ENCODE measurements at places on chromosomes 1 and 21.

- no peak for DNase-seq
Observed at GRCh38 chr1:82423174-82423815, 622.6 kb downstream of the ADGRL2 start.

DNA sequence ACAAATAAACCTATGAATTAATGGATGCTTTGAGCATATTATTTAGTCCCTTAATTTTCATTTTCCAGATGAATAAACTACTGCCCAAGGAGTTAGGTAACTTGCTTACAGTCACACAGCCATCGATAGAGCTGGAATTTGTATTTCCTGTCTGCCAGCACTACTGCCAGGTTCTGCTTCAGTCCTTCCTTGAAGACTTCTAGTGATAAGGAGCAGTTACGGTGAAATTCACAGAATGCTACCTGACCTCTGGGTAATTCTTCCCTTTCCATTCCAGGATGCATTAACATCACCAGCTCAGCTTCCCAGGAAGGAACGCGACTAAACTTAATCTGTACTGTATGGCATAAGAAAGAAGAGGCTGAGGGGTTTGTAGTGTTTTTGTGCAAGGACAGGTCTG, 11.2 kb downstream of the CD160 start:
- no peak for DNase-seq

GRCh38 chr21:36555199-36555800, 75.4 kb upstream of the CLDN14 start:
- DNase-seq: no peak

DNA sequence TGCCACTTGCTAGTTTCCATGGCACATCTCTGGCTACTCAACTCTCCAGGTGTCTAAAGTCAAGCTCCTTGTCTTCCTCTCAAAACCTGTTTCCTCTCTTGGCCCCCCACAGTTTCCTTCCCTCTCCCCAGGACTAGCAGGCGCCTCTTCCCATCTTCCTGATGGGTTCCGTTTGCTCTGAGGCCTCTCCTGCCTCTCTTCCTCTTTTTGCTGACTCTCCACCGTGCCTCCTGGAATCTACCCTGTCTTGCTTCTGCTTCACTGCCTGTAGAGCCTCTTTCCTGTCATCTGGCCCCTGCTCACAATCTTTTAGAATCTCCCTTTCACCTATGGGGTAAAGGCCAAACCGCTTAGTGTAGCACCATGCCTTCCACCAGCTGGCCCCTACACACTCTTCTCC, 21.8 kb upstream of the LHX4 start:
- no peak for DNase-seq

GRCh38 chr1:6985549-6986276, 200.5 kb downstream of the CAMTA1 start:
- no peak for DNase-seq

GRCh38 chr1:9128520-9129265, at the start of gene GPR157:
TSS of gene GPR157 (minus strand) at chr1:9129102. CDS start at chr1:9129027, 75 bp downstream.
- DNase-seq: peak; percentile 67

DNA sequence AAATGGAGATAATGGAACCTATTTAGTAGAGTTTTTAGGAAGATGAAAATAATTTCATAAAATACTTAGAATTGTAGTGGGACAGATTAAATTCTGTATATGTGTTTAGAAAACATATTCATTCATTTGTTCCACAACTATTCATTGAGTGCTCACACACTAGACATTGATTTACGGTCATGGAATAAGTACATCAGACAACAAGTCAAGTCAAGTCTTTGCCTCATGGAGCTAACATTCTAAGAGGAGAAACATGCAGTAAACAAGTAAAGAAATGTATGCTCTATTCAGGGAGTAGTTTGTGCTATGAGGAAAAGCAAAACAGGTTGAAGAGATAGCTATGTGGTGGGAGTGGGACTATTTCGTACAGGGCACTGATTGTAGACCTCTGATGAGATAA, 9.0 kb downstream of the BTBD19 start:
- no peak for DNase-seq

GRCh38 chr1:78591971-78592370, 28.3 kb upstream of the IFI44L start:
- no peak for DNase-seq

- no peak for DNase-seq
Observed at GRCh38 chr1:167109125-167109524, 15.2 kb downstream of the STYXL2 start.

- no peak for DNase-seq
Observed at GRCh38 chr1:156489166-156489934, 11.2 kb downstream of the MEF2D start.

DNA sequence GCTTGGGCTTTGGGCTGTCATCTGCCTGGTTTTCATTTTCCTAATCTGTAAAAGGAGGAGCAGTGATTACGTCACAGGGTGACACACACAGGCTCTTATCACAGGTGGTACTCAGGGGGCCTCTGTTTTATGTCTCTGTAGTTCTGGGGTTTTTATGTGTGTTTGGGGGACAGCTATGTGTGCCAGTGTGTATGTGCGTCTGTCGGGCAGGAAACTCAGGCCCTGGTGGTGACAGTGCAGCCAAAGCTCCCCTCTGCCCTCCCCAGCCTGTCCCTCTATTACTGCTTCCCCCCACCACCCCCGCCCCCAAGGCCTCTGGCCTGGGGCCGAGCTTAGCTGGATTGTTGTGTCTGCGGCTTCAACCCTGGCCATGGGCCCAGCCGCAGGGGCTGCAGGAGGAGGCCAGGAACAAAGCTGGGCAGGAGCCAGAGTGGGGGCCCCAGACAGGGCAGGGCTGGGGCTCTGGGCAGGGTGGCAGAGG, 13.3 kb downstream of the MFAP2 start:
- DNase-seq: no peak

- no peak for DNase-seq
Observed at GRCh38 chr21:45151445-45152160, 77.2 kb downstream of the ADARB1 start.

DNA sequence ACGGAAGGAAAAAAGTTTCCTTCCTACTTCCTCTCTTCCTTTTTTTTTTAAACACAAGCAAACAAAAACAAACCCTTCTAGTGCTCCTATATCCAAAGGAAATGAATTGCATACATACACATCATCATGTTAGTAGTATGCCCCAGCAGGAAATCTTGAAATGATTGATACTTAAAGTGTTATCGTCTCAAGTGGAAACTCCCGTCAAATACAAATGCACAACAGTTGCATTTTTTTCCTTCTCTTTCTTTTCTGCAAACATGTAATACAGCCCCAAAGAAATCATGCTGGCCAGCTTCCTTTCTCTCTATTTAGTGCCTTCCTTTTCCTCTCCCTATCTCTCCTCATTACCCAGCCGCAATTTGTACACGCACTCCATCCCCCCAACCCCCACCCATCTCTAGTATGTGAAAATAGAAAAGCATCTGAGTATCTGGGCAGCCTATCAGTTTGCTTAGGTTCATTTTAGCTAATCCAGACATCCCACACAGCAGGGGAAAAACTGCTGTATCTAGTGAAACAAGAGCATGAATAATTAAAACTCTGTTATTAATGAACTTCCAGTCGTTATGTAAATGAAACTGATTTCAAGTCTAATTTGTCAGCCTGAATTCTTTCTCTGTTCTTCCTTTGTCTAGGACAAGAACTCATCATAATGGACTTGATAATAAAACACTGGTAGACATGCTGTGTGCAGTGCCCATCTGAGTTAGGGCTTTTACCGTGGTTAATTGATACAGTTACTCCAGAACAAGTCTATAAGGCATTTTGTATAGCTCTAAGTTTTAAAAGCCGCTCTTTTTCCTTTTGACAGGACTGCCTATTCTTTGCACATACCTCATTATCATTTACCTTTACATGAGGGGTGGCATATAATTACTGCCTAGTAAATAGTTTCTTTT, 336.5 kb upstream of the ADGRL2 start:
- DNase-seq: no peak

DNA sequence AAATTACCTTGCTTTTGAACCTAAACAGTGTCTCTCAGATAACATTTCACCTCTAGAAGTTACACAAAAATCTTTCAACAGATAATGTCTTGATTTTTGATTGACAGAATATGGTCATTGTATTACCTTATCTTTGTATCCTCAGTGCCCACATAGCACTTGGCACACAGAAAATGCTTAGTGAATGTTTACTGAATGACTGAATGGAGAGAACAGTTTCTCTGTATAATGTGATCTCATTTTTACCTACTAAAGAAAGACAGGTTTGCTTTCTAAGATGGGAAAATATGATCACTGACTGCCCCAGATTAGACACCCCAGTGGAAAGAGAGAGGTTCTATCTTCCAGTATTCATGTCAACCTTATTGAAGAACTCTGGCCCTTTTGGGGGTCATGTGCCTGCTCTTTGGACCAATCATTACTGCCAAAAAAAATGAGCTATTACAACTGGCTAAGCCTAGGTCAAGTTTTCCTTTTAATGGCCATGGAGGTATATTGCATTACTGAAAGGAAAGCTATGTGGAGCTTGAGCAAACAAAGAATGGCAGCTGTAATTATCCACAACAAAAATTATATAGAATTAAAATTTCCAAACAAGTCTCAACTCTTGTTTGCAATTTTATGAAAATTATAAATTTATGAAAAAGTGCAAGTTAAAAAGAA, 117.4 kb downstream of the MAGI3 start:
- no peak for DNase-seq

DNA sequence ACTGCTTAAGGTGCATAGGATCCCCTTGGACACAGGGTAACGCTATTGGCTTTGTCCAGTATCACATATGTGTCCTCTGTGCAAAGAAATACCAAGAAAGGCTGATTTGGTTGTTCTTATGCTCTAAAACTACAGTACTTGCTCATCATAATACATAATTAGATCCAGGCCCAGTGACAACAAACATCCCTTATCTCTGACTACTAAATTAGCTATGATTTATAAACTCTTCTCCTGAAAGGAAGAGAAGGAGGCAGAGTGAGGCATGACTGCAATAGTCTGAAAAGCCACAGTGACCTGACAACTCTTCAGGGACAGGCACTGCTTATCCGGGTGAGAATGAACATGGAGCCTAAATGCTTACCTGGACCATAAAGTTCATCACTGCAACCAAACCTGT, 30.7 kb downstream of the MGST3 start:
- no peak for DNase-seq

DNA sequence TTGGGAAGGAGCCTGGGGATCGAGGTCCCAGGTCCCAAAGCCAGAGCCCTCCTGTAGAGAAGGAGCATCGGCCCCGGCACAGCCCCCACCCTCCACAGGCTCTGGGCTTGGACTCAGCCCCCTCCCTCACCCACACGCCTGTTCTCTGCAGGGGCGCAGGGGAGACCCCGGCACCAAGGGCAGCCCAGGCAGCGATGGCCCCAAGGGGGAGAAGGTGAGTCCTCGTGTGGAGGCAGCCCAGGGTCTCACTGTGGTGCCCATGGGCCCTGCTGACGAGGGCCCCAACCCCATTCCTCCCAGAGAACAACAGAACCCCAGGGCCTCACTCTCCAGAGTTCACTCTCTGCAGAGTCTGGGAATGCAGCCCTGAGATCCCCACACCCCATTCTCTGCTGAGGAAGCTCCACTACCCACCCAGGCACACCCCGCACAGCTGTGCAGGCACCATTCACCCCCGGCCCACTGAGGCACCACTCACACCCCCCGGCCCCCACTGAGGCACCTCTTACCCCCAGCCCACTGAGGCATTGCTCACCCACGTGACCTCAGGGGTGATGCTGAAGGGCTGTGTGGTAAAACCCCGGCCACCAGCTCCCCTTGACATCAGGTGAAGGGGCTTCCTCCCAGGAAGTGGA, 21.8 kb downstream of the COL6A2 start:
- DNase-seq: no peak

DNA sequence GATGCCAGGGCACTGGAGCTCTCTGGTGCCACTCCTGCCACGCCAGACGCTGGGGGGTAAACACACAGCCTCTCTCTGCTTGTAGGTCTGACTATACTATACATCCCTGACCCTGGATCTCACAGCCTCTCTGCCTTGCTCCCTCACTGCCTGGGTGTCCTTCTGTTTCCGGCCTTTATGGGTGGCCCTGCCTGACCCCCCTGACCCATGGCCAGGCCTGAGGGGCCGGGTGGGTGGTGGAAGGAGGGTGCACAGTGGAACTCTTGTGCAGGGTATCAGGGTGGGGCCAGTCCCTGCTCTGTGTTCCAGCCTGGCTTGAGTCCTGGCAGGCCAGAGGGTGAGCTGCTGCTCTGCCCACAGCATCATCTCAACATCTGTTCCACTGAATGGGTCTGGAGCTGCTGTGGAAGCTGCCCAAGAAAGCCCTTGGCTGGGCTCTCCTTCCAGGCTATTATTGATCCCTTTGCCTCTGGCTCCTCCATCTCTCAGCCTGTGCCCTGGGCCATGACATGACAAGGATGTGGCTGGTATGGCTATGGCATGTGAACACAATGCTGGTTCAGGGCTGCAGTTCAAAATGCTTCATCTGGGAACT, 17.2 kb upstream of the SYNC start:
- no peak for DNase-seq

DNA sequence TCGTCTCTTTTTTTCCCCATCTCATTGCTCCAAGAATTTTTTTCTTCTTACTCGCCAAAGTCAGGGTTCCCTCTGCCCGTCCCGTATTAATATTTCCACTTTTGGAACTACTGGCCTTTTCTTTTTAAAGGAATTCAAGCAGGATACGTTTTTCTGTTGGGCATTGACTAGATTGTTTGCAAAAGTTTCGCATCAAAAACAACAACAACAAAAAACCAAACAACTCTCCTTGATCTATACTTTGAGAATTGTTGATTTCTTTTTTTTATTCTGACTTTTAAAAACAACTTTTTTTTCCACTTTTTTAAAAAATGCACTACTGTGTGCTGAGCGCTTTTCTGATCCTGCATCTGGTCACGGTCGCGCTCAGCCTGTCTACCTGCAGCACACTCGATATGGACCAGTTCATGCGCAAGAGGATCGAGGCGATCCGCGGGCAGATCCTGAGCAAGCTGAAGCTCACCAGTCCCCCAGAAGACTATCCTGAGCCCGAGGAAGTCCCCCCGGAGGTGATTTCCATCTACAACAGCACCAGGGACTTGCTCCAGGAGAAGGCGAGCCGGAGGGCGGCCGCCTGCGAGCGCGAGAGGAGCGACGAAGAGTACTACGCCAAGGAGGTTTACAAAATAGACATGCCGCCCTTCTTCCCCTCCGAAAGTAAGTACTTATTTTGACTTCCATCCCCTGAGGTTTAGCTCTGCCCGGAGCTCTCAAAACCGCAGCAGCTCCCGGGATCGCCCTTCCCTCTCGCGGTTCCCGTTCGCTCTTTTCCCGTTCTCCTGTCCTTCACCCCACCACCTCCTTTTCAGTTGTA, 1.5 kb downstream of the TGFB2 start:
- DNase-seq: no peak
